ENCODE measurements at places on chromosomes 3 and 15.

- DNase-seq = no peak
Observed at GRCh38 chr15:59306520-59307164, 66.0 kb downstream of the MYO1E start.

DNA sequence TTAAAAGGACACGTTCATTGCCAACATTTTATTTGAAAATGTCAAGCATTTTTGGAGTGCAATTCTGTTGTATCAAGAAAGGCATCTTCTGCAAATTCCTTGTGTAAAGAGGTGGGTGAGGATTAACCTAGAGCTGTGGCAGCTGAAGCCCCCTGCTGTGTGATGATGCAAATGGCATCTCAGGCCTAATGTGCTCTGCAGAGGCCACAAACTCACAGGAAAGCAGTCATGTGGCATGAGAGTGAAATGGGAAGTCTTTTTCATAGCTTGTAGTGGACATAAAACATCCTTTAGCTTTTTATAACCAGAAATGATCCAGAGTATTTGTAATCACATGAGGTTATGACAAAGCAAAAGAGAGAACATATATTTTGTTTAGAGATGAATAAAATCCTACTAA, 6.4 kb downstream of the CADM2 start:
- no peak for DNase-seq

- no peak for DNase-seq
Observed at GRCh38 chr3:184688882-184689271, 23.0 kb downstream of the MAGEF1 start.

GRCh38 chr3:126354776-126355175, 2.4 kb downstream of the KLF15 start:
- no peak for DNase-seq

- no peak for DNase-seq
Observed at GRCh38 chr3:183287301-183287971, 34.4 kb downstream of the B3GNT5 start.

DNA sequence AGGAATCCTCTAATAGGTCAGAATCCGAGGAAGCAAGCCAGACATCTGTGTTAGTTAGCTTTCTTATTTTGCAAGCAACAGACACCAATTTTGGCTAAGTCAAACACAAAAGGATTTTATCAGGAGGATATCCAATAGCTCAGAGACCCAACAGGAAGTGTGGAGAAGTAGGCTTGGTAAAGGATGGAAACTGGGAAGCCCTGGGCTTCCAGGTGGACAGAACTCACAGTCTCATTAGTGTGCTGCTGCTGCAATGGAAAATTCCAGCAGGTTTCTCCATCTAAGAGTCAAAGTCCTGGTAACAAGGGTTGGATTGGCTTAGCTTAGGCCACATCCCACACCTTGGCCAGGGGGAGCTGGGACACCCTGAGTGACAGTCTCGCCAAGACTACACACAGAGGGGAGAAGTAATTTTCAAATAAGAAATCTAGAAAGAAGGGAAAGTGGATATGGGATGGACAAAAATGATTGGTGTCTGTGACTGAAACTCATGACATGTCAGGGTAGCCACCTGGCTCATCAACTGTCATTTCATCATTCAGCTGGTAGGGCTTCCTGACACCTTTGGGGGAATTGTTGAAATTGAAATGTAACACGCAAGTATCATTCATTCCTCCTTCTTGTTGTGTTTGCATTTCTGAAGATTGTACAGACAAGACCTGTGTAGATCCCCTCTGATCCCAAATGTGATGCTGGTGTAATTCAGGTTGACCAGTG, 158.6 kb downstream of the THSD4 start:
- no peak for DNase-seq

DNA sequence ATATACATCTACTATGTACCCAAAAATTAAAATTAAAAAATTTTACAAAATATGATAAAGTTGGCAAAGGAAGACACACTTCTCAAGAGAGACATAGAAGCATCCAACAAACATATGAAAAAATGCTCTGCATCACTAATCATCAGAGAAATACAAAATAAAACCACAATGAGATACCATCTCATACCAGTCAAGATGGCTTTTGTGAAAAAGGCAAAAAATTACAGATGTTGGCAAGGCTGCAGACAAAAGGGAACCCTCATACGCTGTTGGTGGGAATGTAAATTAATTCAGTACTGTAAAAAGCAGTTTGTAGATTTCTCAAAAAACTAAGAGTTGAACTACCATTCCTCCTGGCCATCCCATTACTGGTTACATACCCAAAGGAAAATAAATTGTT, 581.7 kb upstream of the CCDC54 start:
- DNase-seq = no peak

DNA sequence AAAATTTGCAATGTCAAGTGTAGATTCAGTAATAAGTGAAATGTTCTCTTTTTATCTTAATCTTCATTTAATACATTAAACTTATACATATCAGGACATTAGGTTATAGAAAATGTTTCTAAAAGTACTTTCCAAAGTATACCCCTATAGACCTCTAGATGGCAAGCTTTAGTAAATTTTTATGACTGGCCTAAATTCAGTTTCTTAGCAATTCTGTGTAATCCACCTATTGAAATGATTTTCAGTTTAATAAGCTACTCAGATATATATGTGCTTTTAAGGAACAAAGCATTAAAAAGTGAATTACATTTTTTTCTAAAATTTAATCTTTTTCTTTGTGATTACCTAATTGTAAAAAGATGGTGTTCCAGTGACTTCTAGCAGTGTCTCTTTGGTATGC, 342.2 kb downstream of the GBE1 start:
- no peak for DNase-seq

- no peak for DNase-seq
Observed at GRCh38 chr3:195859061-195859845, 47.5 kb upstream of the MUC4 start.

GRCh38 chr3:56783644-56784447, 17.9 kb downstream of the ARHGEF3 start:
- no peak for DNase-seq

GRCh38 chr3:128486205-128486628, 6.8 kb downstream of the GATA2 start:
- no peak for DNase-seq

- DNase-seq = no peak
Observed at GRCh38 chr3:30443756-30444673, 162.4 kb upstream of the TGFBR2 start.

Measured in mesothelial cell of epicardium (in vitro differentiated cells).